ENCODE measurements at places on chromosomes 3 and 15.

DNA sequence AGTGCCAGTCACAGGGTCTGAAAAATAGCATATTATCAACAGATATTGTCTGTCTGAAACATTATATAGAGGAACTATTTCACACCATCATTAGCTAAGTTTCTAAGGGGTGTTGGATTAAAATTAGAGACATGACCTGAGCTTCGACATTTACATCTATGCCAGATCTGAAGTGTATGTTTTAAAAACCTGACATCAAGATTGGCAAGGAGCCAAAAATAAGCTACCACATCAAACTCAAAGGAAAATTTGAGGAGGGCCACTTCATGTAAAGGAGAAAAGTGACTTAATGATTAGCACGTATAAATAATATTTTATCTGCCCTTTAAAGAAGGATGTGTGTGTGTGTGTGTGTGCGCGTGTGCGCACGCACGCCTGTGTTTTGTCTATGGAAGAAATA, 752.0 kb upstream of the GRM7 start:
- DNase-seq, result no peak

DNA sequence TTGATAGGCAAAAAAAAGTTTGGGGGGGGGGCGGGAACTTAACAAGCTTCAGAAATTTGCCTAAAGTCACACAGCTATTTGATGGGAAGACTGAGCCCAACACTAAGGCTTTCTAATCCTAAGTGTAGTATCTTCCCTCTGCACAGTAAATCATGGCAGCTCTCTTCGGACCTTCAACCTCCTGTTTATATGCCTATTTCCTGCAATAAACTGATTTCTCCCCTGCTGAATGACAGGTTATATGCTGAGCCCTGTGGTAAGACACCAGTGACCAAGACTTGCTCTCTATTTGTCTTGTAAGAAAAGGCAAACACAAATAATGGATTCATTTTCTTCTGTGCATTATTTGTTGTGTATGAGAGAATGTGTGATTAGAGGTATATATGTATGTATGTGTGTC, 355.8 kb upstream of the ARRDC4 start:
- no peak for DNase-seq

DNA sequence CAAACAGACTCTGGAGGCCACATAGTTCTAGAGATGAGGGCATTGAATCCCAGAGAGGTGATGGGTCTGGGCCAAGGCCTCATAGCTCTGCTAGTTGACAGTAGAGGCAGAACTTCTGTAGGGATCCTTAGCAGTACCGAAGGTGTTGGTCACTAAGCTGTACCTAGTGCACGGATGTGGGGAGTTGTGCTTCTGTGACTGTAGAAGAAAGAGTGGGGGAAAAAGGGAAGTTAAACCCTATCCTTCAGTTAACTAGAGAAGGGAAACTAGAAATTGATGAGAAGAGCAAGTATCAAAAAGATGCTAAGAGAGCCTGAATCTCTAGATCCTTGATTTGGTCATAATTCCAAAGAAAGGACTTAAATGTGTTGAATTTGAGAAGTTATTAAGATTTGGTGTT, 186.7 kb downstream of the NFKBIZ start:
- no peak for DNase-seq

GRCh38 chr15:35723120-35723847, 177.3 kb upstream of the DPH6 start:
- DNase-seq, result no peak

GRCh38 chr15:38463893-38464292, 10.0 kb downstream of the FAM98B start:
- no peak for DNase-seq

DNA sequence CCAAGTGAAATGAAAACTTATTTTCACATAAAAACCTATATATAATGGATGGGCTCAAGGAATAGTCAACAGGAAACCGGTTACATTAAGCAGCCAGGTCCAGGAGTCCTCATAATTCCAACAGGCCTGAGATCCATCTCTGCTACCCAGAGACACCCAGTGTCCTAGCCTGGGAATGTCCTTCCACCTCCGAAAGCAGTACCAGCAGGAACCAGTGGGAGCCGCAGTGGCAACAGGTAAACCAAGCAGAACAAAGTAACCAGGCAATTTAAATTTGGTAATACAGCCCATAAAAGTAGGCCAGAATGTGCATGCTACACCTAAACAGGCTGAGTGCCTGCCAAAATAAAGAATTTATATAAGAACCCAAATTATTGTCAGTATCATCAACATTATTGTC, 195.6 kb downstream of the ZBBX start:
- DNase-seq, result no peak

GRCh38 chr15:29123171-29123570, 146.5 kb downstream of the NSMCE3 start:
- no peak for DNase-seq

DNA sequence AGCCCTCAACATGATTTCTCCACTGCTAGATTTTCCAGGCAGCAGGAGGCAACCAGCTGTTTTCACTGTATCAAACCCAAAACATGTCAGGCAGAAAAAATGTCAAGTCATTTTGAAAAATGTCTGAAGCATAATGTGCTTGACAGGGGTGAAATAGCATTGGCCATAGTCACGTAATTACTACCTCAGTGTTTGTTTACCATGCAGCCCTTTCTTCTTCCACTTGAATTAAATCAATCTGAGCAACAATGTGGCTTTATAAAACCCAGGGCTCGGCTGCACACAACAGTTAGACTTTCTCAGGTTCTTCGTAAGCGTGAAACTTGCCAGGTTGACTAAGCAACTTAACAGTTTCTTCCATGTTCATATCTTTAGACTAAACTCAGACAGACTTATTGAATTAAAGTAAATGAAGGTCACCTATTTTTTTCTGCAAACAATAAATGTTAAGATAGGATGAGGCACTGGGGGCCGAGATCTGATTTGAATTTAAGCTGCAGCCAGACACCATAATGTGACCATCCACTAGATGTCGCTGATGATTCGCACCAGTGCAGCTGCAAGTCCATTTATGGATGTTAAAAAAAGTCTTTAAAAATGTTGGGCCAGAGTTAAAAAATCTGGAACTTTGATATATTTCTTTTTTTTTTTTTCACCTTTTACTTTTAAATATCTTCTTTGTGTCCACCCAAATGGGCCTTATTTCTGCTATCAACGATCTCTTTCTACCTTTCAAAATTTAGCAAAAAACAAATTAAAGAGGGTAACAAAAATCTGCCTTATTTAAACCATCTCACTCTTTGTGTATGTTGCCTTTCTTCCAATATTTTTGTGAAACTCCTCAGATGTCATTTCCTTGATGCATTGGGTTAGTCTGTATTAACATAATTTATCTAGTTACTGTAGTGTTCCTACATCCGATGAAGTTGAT, 305.9 kb downstream of the CACNA2D3 start:
- DNase-seq, result no peak

- DNase-seq, result no peak
Measured at GRCh38 chr15:47987908-47988532, 132.8 kb upstream of the SLC24A5 start.

DNA sequence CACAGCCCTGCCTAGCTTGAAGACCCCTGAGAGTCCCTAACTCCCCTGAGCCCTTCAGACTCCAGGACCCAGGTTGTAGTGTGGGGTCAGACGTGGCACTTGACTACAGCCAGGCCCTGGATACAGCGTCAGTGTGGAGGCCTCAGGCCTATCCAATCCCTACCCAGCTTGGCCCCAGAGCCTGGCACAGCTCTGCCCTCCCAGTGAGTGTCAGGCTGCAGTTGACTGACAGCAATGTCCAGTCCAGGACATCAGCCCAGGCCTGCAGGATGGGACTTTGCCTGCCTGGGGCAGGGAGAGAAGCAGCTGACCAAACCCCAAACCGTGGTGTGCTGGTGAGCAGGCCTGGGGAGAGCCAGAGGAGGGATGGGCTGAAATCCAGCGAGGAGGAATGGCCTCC, 27.3 kb downstream of the KLF13 start:
- no peak for DNase-seq

DNA sequence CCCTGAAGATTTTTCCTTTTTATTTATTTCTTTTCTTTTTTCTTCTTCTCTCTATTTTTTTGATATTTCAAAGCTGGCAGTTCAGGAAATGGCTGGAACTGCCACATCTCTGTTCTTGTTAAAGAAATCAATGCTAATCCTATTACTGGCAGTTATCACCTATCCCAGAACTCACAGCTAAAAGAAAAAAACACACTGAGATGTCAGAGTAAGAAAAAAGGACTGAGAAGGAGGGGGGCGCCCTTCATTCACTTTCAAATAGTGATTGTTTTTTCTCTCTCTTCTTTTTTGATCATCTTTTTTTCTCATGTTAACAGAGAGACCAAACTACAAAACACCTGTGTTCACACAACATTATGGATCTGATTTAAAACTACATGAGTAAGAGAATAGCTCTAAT, 337.1 kb downstream of the IL20RB start:
- DNase-seq, result no peak

GRCh38 chr15:78322243-78322642, 17.9 kb upstream of the CRABP1 start:
- no peak for DNase-seq

- DNase-seq, result no peak
Measured at GRCh38 chr3:179603831-179604230, 607 bp downstream of the MRPL47 start.

DNA sequence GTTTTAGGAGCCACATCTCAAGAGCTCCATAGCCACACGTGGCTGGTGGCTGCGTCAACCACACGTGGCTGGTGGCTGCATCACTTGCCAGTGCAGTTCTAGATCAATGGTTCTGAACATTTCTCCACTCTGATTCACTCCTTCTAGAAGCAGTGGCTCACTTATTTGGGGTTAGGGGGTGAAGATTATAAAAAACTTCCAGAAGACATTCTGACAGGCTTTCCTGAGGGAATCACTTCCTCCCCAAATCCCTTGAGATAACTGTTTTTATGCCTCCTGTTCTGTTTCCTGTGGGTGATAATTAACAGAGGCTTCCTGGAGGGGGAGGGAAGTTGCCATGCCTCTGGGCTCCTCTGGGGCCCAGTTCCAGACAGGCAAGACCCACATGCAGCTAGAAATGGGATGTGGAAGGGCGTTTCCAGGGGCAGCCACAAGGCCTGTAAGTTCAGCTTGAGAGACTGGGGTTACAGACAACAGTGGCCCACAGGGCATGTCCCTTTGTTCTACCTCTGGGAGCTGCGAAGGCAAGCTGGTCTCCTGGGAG, 23.6 kb downstream of the HEG1 start:
- no peak for DNase-seq

DNA sequence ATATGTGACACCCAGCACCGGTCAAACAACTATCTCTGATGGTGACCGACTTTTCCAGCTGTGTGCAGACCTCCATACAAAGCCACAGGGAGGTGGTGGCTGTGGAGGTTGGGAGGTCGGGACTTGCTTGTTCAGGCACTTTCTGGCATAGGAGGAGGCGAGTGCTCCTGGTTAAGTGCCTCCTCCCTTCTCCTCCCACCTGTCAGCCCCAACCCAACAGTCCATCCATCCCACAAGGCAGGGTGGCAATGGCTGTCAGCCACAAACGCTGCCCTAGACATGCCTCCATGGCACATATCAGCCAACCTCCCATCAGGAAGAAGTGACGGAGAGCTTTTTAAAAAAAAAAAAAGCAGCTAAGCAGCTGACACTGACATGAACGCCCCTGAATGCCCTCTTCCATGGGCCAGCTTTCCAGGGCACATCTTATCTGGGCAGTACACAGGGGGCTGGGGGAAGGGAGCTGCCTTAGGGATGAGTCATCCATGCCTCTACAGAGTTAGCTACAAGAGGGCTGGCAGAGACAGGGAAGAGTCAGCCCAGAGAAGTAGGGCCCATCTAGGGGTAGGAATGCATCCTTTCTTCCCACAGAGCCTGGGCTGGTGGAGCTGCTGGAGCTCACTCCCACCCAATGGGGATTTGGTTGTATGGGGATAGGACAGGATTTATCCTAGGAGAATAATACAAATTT, 41.2 kb downstream of the CCDC12 start:
- DNase-seq, result no peak

GRCh38 chr3:16240229-16241023, 24.3 kb downstream of the DPH3 start:
- DNase-seq, result no peak

- no peak for DNase-seq
Measured at GRCh38 chr15:88714782-88715372, 76.1 kb downstream of the ISG20 start.

GRCh38 chr15:42065033-42065432, 29.3 kb downstream of the PLA2G4D start:
- no peak for DNase-seq

DNA sequence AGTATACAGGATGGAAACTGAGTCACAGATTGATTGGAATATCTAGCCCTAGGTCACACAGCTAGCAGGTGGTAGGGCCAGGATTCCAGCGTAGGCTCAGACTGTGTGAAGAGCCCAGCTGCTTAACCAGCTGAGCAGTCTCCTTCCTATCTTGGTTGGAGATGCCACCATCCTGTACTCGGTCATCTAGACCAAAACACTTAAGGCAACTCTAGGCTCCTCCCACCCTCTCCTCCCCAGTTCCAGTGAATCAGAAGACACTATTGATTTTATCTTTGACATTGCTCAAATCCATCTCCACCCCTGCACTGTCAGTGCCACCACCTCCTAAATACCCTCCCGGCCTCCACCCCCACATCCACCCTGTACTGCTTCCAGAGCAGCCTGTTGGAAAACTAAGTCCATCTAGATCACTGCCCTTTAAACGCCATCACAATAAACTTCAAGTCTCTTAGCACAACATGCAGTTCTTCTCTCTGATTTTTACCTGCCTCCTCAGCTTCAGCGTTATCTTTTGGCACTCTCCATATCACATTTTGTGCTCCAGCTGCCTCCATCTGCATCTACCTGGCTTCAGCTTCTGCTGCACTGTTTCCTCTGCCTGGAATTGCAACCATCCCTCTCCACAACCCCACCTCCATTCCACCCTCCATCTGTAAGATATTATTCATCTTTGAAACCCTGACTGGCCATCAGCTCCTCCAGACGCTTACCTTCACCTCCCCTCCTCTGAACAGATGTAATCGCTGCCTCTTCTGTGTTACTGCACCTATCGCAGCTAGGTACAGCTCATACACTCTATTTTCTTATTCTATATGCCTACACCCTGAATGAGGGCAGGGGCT, 86.8 kb upstream of the ACP3 start:
- no peak for DNase-seq

GRCh38 chr15:50702762-50703334, 16.3 kb upstream of the TRPM7 start:
- DNase-seq, result no peak

GRCh38 chr3:52291508-52292181, 4.0 kb downstream of the GLYCTK start:
- peak; percentile 44 for DNase-seq

Measured in naive thymus-derived CD8-positive, alpha-beta T cell (primary cell).